ENCODE measurements at places on chromosomes 7 and 10. TPM values are rescaled to one million over a fixed set of nuclear protein-coding genes. Genes with fewer than 3 reads are reported as not detected.

The ANKRD30A gene
- 1.4 TPM for total RNA-seq

The EBLN1 gene
- not detected for total RNA-seq

The PRF1 gene
- total RNA-seq, result not detected

The GALNT17 gene
- total RNA-seq, result not detected

The CLDN4 gene
- total RNA-seq, result 4.9 TPM

The SGCE gene
- total RNA-seq, result 50.4 TPM

The LRIT2 gene
- not detected for total RNA-seq

Data from A549 treated with CpdA at 1 μM for 4 hours (cell line).